Right renal cortex interstitium (tissue), 3 donors: ENCODE measurements at places on chromosomes 7 and 10. TPM values are rescaled to one million over a fixed set of nuclear protein-coding genes. Genes with fewer than 3 reads are reported as not detected.

Gene OR2A14
- polyA plus RNA-seq = not detected

- DNase-seq = no peak
Observed at GRCh38 chr10:75097666-75098285, 13.7 kb upstream of the SAMD8 start.

- DNase-seq = no peak
Observed at GRCh38 chr10:33434933-33435332, 100.5 kb upstream of the NRP1 start.

DNA sequence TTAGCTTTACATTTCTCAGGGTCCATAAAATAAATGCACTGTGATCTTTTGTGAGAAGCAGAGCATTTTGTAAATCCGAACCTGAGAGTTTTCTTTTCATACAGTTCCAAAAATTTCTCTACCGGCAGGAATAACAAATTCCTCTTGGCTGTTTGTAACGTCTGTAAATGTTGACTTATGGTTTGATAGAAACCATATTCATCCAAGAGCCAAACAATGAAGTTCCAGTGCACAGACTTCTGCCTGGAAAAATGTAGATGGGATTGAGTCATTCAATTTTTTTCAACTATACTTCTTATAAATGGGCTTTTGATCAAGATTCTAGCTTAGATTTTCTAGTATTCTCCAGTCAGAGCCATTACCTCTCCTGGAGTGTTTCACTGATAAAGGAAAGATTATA is 530.6 kb downstream of the TFEC start:
- DNase-seq = no peak
